ENCODE measurements at places on chromosomes 5 and 9.
A peak's percentile ranks its signal among the peaks of the same experiment; 100 is the strongest.

DNA sequence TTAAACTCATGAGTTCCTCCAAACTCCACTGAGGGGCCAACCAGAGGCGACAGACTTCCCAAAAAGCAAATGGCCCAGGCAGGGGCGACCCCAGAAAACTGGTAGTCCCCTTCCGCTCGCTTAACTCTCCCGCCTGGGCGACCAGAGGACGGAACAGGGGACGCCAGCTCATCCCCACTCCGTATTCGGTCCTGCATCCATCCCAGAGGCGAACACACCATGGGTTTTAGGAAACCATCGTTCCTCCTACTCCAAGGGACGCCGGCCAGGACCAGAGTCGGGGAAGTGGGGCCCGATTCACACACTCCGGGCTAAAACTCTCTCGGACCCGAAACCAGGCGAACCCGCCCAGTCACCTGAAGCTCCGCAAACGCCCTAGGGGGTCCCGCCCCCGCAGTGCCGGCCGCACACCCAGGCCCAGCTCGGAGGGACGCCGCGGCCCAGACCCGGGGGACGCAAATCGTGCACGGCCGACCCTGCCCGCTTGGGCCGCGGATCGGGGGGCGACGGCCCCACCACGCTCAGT lies 478 bp downstream of the TEX10 start:
- peak; percentile 22 for DNase-seq

DNA sequence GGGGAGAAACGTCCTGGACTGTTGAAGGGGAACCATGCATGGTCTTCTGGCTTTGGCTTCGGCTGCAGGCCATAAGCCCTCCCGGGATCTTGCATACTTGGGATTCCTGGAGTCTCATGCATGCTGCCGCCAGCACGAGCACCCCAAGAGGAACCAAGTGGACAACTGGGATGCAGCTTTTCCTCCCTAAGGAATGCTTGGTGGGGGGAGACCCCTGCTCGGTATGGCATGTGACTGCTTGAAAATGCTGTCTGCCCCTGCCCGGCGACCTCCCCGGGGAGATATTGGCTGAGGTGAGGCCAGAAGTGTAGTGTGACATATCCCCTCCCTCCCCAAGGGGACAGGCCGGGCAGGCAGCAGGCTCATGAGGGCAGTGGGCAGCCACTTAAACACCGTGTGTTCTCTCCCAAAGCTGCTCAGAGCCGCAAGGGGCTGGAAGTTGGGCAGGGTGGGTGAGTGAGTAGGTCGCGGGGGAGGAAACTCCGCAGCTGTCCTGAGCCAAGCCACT lies 15.7 kb downstream of the TMEM171 start:
- DNase-seq: no peak

DNA sequence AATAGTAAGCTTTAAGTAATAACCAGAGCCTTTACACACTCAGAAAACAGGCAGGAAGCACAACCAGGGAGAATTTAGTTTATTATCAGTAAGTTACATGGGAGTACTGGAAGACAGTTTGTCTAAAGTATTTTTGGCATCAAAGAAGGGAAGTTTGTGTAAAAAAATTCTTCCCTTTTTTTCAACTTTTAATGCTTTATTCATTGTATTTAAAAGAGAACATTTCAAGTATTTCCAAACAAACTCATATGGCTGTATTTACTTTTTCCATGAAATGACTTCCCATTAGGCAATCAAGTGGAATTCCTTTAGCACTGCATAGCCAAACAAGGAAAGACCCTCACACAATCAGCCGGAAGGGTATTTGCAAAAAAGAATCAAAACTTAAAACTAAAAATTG lies 26.7 kb downstream of the RNF145 start:
- peak; percentile 47 for DNase-seq

DNA sequence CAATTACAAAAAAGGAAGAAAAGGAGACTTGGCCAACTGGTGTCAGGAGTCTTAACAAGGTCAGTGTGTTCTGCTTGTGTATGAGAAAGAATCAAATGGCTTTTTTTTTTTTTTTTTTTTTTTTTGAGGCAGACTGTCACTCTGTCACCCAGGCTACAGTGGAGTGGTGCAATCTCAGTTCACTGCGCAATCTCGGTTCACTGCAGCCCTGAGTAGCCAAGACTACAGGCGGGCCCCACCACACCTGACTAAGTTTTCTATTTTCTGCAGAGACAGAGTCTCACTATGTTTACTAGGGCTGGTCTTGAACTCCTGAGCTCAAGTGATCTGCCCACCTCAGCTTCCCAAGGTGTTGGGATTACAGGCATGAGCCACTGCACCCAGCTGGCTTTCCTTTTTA lies 3.1 kb upstream of the IL7R start:
- peak; percentile 85 for DNase-seq

DNA sequence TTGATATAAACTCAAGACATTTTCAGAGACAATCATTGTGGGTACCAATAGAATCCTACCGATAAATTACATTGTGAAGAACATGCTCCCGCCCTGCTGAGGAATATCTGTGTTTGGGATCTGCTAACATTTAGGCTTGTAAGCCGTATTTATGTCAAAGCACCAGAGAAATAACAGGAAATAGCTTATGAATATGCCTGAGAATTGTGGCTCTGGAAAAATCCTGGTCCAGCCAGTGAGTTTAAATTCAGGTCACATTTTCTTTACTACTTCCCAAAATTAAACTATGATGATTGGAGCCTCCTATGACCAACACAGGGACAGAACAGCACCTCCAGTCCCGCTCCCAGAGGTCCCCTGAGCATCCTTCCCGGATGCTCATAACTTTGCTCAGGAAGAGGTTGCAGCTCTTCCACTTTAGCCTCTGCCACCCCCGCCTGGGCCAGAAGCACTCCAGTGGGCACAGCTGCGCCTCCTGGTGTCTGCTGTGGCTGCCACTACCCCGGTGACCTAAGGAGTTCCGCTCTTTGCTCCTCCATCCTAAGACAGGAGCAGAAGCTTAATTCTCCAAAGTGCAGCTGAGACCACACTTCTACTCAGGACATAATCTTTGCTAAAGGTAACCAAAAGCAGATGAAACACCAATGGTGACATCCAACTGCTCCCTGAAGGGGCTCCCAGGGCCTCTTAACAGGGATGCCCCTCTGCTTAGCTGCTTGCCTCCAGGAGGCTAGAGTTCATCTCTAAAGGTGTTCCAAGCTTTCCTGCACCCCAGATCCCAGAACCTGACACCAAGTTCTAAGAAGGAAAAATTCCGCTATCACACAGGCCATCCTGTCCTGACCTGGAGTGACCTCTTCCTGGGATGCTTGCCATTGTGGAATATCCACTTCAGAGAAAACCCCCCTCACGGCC lies 58.8 kb downstream of the SLC1A1 start:
- DNase-seq: no peak
